Esophagus muscularis mucosa (tissue), 4 donors: ENCODE measurements at places on chromosomes 5 and 9. TPM values are rescaled to one million over a fixed set of nuclear protein-coding genes. Genes with fewer than 3 reads are reported as not detected.
A peak's percentile ranks its signal among the peaks of the same experiment; 100 is the strongest.

DNA sequence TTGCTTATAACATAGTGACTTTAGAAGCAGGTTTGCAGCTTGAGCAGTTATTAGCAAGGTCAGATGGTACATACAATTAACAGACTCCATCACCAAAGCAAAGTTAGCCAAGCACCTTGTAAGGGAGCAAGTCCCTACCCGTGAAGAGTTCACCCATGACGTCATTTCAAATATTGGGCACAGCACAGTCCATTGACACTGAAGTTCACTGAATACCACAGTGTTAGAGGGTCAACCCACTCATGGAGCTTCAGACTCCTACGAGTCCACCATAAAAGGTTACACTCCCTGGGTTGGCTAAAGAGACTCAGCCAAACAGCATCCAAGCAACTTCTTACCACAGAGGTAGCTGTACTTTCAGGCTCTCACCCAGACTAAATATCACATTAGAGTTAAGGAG, 77.5 kb downstream of the GALNT10 start:
- no peaks in the 10 kb centered on the region for H3K27me3 ChIP-seq
- H3K4me1 ChIP-seq: peaks cover 35% of the 10 kb centered on the region
- no peak overlapping the region for H3K27ac ChIP-seq
- DNase-seq: peak; percentile 31
- no peak overlapping the region for H3K4me3 ChIP-seq

- no peak overlapping the region for H3K27ac ChIP-seq
- H3K36me3 ChIP-seq: peaks cover 31% of the 10 kb centered on the region
- H3K4me3 ChIP-seq: no peak overlapping the region
Observed at GRCh38 chr5:136043968-136044610, 15.3 kb downstream of the TGFBI start.

GRCh38 chr5:38888041-38888440, 42.2 kb downstream of the OSMR start:
- no peak overlapping the region for H3K27ac ChIP-seq
- peaks cover 44% of the 10 kb centered on the region for H3K36me3 ChIP-seq
- H3K4me1 ChIP-seq: no peaks in the 10 kb centered on the region
- no peak for DNase-seq
- no peaks in the 10 kb centered on the region for H3K27me3 ChIP-seq
- H3K4me3 ChIP-seq: no peak overlapping the region

DNA sequence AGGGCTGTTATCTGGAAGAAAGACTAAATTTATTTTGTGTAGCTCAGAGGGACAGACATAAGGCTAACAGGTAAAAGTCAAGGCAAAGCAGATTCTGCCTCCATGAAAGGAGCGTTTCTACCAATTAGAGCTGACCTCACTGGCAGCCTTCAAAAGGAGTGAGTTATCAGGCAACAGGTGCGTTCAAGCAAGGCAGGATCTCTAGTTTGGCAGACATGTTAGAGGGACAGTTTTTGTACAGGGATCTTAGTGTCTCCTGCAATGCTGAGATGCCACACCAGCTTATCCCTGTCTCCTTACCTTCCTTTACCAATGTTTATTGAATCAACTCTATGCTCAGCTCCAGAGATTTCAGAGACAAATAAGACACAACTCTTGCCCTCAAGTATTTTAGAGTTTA, 73.8 kb downstream of the NRG2 start:
- peaks cover 16% of the 10 kb centered on the region for H3K4me1 ChIP-seq
- peak; percentile 75 for DNase-seq
- H3K27me3 ChIP-seq: no peaks in the 10 kb centered on the region
- H3K27ac ChIP-seq: no peak overlapping the region
- no peak overlapping the region for H3K4me3 ChIP-seq
- H3K36me3 ChIP-seq: no peaks in the 10 kb centered on the region

DNA sequence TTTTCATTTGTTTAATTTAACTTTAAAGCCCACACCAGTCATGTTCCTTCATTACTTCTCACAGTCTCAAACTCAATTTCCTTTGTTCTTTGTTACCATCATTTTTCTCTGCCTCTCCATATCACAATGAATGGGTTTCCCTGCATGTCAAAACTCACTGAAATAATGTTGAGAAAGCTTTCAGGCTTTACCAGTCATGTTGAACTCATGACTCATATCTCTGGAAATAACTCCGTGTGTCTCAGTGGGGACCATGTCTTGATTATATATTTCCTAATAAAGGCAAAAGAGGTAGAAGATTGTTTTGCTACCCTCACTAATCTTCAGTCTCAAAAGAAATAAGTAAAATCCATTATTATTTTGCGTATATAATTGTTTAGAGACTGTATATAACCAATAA, 231.2 kb downstream of the CHSY3 start:
- H3K4me1 ChIP-seq: peaks cover 13% of the 10 kb centered on the region
- no peak for DNase-seq
- no peaks in the 10 kb centered on the region for H3K27me3 ChIP-seq
- no peak overlapping the region for H3K4me3 ChIP-seq
- H3K36me3 ChIP-seq: no peaks in the 10 kb centered on the region
- no peak overlapping the region for H3K27ac ChIP-seq

GRCh38 chr9:72899734-72900477, 52.9 kb downstream of the ALDH1A1 start:
- H3K4me3 ChIP-seq: no peak overlapping the region
- H3K36me3 ChIP-seq: no peaks in the 10 kb centered on the region
- H3K27ac ChIP-seq: peak overlapping the region; percentile 67
- H3K27me3 ChIP-seq: no peaks in the 10 kb centered on the region
- peaks cover 25% of the 10 kb centered on the region for H3K4me1 ChIP-seq

GRCh38 chr5:100824635-100825034, 78.4 kb downstream of the ST8SIA4 start:
- no peaks in the 10 kb centered on the region for H3K36me3 ChIP-seq
- H3K4me3 ChIP-seq: no peak overlapping the region
- DNase-seq: no peak
- H3K27me3 ChIP-seq: no peaks in the 10 kb centered on the region

DNA sequence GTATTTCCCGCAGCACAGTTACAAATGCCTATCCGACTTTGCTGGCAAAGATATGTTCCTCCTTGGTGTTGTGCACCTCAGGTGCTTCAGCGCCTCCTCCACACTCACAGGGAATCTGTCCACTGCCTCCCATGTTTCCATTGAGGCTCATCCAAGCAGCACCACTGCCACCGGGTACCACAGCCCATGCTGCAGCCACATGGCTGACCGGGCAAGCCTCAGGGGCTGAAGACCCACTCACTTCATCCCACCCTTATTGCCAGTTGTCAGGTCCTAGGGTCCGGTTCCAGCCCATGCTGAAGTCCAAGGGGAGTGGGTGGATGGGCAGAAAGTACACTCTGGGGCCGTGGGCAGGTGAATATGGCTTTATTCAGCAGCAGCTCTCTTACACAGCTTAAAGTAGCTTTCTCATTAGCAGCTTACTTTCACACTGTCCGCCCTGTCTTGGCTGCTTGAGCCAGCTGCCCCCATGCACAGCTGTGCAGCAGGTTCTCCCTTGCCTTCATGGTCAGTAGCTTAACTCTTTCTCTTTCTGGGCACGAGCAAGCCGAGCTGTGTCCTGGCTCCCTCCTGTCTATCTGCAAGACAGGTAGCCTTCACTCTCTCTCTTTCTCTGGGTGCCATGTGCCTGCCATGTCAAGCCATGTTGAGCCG, 1052.3 kb downstream of the PTPRD start:
- no peak overlapping the region for H3K27ac ChIP-seq
- H3K4me1 ChIP-seq: no peaks in the 10 kb centered on the region
- no peak overlapping the region for H3K4me3 ChIP-seq
- no peaks in the 10 kb centered on the region for H3K27me3 ChIP-seq
- DNase-seq: no peak

GRCh38 chr9:108443019-108443633, 412.7 kb downstream of the ACTL7B start:
- peaks cover 44% of the 10 kb centered on the region for H3K4me1 ChIP-seq
- no peaks in the 10 kb centered on the region for H3K36me3 ChIP-seq
- H3K4me3 ChIP-seq: no peak overlapping the region
- no peaks in the 10 kb centered on the region for H3K27me3 ChIP-seq

DNA sequence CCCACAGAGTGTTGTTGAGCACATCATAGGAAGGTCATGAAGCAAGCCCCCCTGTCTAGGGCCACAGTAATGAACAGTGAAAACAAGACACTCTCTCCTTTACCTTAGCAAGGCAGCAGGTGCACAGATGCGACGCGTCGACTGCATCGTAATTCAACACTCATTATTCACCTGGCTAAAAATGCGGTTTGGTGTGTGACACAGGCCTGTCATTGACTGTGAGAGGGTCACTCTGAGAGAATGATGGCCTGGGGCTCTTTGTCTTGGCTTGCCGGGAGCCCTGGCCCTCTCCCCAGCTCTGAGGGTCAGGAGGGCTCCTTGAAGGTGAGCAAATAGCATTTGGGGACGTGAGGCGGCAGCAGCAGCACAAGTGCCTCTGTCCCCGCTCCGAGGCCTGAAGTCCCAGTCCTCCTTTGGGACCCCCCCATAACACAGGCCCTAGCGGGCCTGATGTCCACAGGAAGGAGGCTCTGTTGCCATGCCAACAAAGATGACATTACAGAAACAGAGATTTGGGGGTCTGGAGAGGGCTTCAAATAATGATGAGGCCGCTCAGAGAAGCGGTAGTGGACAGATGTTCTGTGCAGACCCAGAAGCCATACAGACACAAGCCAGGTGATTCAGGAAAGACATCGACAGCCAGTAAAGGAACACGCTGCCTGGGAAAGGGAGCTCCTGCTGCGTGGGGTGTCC, 46.7 kb downstream of the SHB start:
- DNase-seq: no peak
- peak overlapping the region; percentile 83 for H3K27ac ChIP-seq
- peaks cover 84% of the 10 kb centered on the region for H3K4me1 ChIP-seq
- no peaks in the 10 kb centered on the region for H3K36me3 ChIP-seq

- peak; percentile 88 for DNase-seq
- no peak overlapping the region for H3K4me3 ChIP-seq
- H3K4me1 ChIP-seq: no peaks in the 10 kb centered on the region
- no peaks in the 10 kb centered on the region for H3K27me3 ChIP-seq
- H3K27ac ChIP-seq: no peak overlapping the region
Observed at GRCh38 chr9:138075496-138075895, 197.9 kb downstream of the CACNA1B start.

DNA sequence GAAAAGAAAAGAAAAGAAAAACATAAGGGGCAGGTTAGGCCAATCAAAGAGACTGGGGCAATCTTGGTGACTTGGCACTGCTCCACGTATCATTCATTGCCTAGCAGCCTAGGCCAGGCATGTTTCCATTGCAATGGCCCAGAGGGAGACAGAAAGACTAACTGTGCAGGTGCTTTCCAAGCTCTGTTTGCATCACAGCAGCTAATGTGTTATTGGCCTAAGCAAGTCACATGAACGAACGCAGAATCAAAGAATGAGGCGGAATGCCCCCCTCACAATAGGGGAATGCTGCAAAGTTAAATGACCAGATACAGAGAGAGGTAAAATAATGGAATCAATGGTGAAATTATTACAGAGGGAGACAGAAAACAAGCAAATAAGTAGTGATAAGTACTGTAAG, 11.1 kb upstream of the VPS13A start:
- no peaks in the 10 kb centered on the region for H3K36me3 ChIP-seq
- no peaks in the 10 kb centered on the region for H3K27me3 ChIP-seq
- H3K4me3 ChIP-seq: no peak overlapping the region
- H3K4me1 ChIP-seq: peaks cover 6% of the 10 kb centered on the region
- H3K27ac ChIP-seq: no peak overlapping the region

Gene GPR21
- total RNA-seq: 0.52 TPM

- H3K4me1 ChIP-seq: no peaks in the 10 kb centered on the region
- DNase-seq: no peak
- no peaks in the 10 kb centered on the region for H3K36me3 ChIP-seq
- no peak overlapping the region for H3K4me3 ChIP-seq
- no peaks in the 10 kb centered on the region for H3K27me3 ChIP-seq
Observed at GRCh38 chr5:19169426-19169825, 818.6 kb downstream of the CDH18 start.

Gene TLX3
- total RNA-seq: not detected

GRCh38 chr9:69036309-69036708, 757 bp downstream of the FXN start:
- H3K4me3 ChIP-seq: peak overlapping the region; percentile 90
- H3K27me3 ChIP-seq: no peaks in the 10 kb centered on the region
- H3K4me1 ChIP-seq: peaks cover 23% of the 10 kb centered on the region
- peak overlapping the region; percentile 83 for H3K27ac ChIP-seq

- no peak overlapping the region for H3K27ac ChIP-seq
- no peak for DNase-seq
- H3K27me3 ChIP-seq: no peaks in the 10 kb centered on the region
- H3K4me1 ChIP-seq: no peaks in the 10 kb centered on the region
- no peaks in the 10 kb centered on the region for H3K36me3 ChIP-seq
Observed at GRCh38 chr5:173717959-173718358, 101.5 kb upstream of the BOD1 start.

Gene C5orf58
- total RNA-seq: 6.5 TPM

Gene JAKMIP2
- total RNA-seq: 2.6 TPM
